ENCODE measurements at places on chromosomes 2 and 18.

GRCh38 chr2:231222318-231223000, 24.0 kb downstream of the ARMC9 start:
- DNase-seq, result no peak

GRCh38 chr2:158046121-158046880, 55.4 kb upstream of the UPP2 start:
- DNase-seq, result no peak

GRCh38 chr18:675307-675706, 17.9 kb downstream of the TYMS start:
- no peak for DNase-seq

DNA sequence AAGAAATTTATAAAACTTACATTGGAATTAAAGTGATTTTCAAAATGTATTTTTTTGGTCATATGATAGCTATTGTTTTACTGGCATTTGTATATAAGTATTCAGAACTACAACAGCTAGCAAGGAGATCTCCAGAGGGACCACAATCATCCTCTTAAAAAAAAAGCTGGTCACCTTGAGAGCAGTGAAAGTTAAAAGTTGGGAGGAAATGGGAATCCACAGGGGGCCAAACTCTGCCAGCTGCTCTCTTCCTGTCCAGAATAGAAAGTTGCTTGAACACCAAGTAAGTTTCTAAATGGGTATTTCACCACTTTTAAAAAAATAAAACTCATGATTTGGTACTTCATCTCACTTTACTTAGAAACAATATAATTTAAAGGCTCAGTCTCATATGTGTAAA, 1025.1 kb downstream of the LRP1B start:
- DNase-seq, result no peak

DNA sequence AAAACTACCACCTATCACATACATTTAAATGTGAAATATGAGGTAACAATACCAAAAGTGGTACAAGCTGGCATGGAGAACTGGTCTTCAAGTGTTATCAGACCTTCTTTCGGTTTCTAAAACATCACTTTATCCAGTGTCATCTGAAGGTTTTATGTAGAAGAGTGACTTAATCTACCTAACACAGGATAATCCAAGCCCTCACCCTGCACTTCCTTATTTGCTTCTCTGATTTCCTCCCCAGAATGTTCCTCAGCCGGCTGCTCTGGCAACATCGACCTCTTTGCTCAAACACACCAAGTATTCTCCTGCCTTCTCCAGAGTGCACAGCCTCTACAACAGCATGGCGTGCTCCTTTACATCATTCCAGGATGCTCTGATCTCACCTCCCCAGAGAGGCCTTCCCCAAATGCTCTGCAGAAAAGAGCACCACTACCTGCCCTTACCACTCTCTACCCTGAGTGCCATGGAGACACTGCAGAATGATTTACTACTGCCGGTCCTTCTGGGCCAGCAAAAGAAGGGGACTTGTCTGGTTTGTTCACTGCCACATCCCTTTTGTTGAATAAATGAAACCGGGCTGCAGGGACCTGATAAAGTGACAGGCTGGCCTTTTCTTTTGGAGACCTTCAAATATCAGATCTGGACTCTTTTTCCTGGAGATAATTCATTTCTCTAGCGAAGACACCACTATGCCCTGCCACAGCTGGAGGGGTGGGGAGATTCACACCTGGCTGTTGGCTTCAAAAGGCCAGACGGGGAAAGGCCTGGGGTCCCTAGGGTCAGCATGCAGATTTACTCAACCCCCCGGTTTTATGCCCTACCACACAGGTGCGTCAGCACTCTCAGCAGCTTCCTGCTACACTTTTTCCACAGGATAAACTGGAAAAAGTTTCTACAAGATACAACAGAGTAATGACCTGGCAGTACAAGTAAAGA, 42.0 kb downstream of the TTR start:
- no peak for DNase-seq

DNA sequence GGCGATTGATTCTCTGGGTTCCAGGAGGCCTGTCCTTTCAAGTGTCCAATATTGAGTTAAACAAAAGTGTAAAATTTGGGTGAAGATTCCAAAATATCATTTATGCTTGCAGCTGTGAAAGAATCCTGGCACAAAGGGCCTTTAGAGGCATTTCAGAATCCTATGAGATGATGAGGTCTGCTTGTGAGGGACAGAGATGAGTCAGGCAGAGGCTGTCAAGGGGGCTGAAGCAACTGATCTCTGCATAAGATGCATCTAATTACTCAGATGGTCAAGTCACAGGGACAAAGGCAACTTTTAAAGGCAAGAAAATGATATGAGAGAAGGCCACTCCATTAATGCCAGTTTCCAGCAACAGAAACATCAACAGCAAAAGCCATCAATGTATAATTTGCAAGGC, 78.8 kb downstream of the FHOD3 start:
- no peak for DNase-seq

- DNase-seq, result no peak
These were observed 42.7 kb upstream of the UBE2F start for GRCh38 chr2:237924164-237924534.

DNA sequence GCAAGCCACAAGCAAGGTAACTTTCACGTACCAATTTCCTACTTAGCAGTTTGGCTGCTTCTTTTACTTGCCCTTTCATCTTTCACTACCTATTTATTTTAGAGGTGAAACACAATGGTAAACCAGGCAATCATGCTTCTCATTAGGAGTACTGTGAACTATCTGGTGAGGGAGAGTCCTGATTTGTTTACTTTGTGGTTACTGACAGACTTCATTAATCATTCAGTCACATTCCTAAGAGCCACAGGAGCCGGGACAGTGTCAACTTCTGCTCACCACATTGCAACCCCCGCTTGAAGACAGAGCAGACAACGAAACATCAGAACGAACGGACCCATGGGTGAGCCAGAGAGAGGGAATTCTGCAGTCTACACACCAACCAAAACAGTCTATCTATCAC, 28.8 kb downstream of the TUBB6 start:
- no peak for DNase-seq

DNA sequence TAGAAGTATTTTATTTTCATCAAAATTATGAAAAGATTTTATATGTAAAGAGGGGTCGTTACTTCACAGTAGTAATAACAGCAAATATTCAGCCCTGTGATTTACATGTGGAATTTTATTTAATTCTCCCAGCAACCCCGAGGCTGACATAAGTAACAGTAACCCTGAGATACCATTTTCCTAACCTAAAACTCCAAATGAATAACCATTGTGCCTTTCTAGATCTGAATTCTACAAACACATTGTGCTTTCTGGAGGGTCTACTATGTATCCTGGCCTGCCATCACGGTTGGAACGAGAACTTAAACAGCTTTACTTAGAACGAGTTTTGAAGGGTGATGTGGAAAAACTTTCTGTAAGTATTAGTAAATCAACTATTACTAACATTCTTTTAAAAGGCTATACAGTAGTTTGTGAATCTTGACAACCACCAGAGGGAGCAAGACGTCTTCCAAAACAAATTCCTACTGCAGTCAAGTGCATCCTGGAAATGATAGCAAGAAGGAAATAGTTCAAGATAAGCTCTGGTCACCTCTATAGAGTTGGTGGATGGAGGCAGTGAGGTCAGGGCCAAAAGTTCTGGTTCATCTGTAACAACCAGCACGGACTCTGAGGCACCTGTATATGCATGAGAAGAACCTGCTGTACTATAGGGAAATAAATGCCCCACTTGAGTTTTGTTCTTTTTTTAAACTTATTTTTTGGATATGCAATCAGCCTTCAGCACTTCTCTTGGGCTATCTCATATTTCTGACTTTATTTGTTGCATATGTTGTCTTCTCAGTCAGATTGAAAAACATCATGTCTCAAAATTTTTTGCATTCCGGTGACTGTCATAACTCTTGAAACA, 37.4 kb downstream of the ACTR2 start:
- peak; percentile 63 for DNase-seq

GRCh38 chr2:235500110-235500760, 6.4 kb downstream of the AGAP1 start:
- no peak for DNase-seq

DNA sequence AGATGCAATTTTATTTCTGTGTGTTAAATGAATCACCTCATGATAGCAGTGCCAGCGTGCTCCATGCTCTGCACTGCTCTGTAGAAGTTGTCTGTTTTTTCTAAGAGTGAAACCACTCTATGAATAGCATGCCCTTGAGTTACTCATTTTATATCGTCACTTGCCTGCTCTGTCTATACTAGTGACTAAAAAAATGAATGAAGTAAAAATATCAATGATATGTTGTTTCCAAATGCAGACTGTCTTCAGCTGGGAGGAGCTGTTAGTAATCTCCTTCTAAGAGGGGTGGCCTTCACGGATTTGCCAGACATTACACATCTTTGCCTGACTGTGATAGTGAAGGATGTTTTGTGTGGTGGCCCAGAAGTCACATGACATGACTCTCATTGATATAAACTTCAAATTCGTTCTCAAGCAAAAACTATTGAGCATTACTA, 852.1 kb downstream of the CNTNAP5 start:
- DNase-seq, result no peak

DNA sequence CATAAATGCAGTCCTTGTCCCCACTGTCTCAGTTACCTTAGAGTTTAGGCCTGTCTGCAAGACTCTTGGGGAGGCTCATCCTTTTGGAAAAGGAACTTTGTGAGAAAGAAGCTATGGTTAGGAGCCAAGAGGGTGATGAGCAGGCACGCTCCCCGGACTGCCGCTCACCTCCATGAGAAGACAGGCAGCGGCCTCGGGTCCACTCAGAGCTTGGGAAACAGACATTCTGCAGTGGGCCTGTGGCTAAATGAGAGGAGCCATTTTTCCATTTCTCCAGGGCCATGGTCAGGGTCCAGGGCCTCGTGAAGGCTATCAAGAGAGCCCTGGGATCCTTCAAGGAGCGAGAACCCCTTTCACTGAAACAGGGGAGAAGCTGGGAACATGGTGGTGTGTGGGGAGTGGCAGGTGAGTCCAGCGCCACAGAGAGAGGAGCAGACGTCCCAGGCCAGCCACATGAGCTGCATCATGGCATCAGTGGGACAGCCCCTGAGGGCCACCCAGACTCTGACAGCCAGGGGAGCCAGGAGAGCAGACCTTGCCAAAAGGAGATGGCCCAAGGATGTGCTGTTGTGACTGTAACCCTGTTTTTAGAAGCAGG, 4.0 kb upstream of the TEX51 start:
- DNase-seq, result no peak

DNA sequence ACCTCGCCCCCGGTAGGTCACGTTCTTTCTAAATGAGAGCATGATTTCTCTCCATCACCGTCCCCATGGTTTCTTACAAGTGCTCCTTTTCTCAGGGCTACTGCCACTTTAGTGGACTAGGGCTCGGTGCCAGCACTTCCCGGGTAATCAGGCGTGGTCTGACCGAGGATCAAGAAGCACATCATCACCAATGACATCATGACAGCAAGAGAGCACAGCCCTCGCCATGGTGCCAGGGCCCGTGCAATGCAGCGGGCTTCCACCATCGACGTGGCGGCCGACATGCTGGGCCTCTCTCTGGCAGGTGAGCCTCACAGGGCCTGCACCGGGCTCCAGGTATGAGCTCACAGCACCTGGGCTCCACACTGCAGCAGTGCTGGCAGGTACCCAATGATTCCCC, 75.2 kb downstream of the INPP4A start:
- no peak for DNase-seq

DNA sequence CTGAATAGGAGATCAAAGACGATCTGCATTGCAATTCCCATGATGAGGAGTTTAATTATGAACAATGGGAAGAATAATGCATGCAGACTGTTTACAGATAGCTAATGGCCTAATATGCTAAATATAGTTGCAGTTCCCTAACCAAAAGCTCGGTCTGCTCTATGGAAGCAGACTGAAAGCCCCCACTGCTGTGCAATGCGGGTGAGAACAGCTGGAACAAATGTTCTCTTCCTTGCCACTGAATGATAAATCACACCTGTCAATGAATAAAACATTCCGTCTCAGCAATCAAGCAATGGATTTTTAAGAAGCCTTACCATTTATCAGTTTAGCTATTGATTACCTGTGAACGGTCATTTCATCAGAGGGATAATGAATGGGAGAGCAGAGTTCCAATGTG, 704.5 kb upstream of the RAB6C start:
- no peak for DNase-seq

- DNase-seq, result no peak
These were observed 364.8 kb upstream of the MEIS1 start for GRCh38 chr2:66069937-66070720.

DNA sequence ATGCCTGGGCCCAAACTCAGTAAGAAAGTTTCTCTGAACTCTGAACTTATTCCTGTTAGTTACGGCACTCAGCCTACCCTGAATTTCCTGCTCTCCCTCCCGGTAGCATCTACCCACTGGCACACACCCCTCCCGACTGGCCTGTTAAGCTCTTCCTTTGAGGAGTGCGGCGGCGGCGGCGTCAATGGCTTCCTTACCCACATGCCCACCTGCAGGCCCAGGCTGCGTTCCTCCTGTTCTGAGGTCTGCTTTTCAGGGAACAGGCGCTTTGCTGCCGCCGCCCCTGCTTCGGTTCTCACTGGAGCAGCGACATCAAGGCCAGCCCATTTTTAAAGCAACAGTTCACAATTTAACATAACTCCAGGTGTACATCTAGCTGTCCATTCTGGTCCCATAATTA, 432.4 kb downstream of the DCDC2C start:
- no peak for DNase-seq

DNA sequence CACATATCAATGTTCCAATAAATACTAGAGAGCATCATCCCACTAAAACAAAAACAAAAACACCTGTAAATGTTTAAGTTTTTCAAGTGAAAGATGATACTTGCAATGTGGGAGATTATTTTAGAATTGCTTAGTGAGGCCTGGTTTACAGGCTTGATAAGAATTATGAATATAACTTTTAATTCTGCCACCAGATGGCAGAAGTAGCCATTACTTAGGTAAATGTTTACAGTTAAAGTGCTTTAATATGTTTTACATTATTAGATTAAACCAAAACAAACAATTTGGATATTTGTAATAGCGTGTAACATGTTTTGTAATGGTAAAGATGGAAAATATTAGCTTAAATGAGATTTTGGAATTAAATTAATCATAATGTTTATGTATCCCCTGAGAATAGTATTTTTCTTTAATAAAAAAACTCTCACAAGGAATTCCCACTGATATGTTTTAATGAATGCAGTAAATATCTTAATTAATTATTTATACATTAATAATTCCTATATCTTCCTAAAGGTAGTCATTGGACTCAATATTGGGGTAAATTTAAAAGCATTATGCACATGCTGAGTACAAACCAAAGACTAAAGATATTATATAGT, 522.0 kb downstream of the SPAG16 start:
- peak; percentile 18 for DNase-seq

- DNase-seq, result no peak
These were observed 70.2 kb downstream of the PTPRM start for GRCh38 chr18:7637269-7637668.

DNA sequence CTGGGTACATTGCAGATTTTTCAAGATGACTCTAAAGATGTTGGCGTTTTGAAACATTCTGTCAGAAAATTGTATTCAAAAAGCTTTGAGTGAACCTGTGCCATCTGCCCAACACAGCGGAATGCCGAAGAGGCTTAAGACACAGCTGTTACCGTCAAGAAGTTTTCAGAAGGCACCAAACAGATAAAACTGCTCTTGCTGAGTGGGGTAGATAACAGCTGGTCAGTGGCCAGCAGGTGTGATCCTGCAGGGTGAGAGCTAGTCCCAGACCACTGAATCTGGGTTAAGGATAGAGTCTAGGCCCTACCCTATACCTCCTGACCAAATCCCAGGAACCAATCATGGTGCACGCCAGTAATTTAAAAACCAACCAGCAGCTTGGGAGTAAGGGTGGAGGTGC, 60.5 kb upstream of the B3GNT7 start:
- DNase-seq, result no peak

Measured in NCI-H345 (cell line).